ENCODE measurements at places on chromosomes 11 and 22.

DNA sequence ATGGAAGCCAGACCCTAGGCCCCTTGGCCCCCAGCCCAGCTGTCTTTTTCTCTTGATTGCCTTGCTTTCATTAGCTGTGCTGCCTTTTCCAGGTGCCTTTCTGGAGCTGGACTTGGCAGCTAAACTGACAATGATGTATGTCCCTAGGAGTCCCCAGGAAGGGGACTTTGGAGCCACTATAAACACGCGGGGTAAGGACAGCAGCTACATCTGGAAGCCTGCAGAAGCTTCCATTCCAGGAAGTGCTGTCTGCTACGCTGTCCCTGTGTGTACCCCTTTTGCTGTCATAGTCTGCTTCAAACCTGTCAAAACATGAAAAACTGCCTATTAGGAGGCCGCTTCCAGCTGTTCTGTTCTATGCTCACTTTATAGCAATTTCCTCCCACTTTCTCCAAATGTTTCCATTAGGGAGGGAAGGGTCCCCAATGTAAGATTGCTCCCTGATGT, 153.3 kb upstream of the RAG2 start:
- DNase-seq = no peak

DNA sequence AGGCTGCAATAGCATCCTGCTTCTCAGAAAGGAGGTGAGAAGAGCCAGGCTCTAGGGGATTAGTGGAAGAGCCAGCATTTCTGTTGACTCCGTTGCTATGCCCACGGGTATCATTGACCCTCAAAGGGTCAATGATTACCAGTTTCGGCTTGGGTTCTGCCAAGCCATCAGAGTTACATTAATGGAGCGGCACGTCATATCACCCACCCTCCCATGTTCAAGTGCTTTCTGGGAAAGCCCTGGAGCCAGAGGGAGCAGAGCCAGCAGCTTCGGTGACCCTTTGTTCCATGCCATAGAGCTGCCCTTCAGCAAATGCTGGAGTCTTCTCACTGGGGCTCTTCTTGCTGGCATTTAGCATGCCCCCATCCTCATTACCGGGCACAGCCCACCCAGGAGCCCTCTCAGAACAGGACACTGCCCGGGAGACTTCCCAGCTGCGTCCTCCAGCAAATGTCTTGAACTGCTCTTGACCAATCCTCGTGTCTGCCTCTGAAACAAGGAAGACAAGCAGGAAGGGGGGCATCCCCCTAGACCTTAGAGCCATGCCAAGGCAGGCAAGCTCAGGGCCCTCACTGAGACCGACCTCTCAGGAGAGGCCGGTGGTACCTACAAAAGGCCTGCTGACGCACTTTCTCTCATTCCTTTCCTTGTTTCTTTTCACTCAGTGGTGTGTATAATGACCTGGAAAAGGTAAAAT, 14.6 kb downstream of the KCNJ1 start:
- no peak for DNase-seq

GRCh38 chr22:44995105-44995514, 14.7 kb downstream of the PHF21B start:
- no peak for DNase-seq

GRCh38 chr22:25334162-25334490, 114.7 kb downstream of the CRYBB2 start:
- DNase-seq = no peak

- DNase-seq = no peak
Observed at GRCh38 chr11:46003572-46003971, 81.1 kb downstream of the LARGE2 start.

DNA sequence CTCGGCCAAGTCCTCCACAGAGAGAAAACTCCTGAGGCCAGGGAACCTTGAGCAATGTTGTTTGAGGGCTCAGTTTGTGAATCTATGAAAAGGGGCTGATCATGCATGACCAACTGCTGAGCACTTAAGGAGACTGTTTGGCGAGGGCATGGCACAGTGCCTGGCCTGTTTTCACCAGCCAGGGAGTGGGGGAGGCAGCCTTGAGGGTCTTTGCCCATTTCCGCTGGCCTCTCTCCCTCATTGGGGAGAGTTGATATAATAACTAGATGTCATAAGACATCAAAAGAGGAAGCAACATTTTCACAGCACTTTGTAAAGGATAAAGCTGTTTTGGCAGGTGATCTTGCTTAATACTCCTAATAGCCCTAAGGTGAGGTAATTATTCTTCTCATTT, 110.6 kb downstream of the TP53I11 start:
- DNase-seq = no peak

GRCh38 chr11:85939099-85940015, 84.2 kb downstream of the CCDC83 start:
- no peak for DNase-seq

GRCh38 chr22:20519558-20519957, 12.1 kb downstream of the MED15 start:
- no peak for DNase-seq

- no peak for DNase-seq
Observed at GRCh38 chr11:102295045-102295444, 22.2 kb upstream of the BIRC3 start.

DNA sequence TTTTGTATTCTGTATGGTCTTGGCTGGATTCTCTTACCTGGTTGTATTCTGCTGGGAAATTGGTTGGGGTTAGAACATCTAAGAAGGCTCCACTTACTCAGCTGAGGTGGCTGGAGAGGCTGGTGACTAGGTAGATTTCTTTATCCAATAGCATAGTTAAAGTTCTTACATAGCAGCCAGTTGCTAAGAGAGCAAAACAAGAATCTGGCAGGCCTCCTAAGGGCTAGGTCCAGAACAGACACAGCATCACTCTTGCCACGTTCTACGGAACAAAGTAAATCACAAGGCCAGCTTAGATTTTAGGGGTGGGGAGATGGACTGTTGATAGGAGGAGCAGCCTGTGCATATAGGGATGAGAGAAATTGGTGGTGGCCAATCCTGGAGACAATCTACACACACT, 141.3 kb upstream of the CCDC90B start:
- DNase-seq = no peak

DNA sequence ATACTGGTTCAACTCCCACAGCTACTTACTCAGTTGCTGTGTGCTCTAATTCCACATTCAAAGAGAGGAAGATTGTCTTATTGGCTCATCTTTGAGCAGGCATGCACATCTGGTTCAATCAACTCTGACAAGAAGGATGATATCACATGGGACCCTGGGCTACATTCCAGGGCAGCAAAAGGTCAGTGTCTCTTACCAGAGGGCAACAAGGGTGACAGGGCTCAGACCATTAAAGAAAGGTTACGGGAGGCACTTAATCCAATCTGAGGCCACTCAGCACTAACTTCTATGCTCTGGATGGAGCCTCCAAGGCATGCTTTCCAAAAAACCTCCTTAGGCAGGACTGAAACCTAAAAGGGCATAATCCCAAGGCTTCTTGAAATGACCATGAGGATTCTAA, 549.4 kb upstream of the API5 start:
- no peak for DNase-seq

- no peak for DNase-seq
Observed at GRCh38 chr11:36343436-36343835, 47.3 kb downstream of the PRR5L start.

- DNase-seq = no peak
Observed at GRCh38 chr22:44603767-44604166, 98.2 kb upstream of the PRR5 start.

- DNase-seq = no peak
Observed at GRCh38 chr11:17922416-17922788, 90.4 kb downstream of the SERGEF start.

GRCh38 chr11:73189315-73189714, 28.8 kb upstream of the P2RY2 start:
- DNase-seq = no peak

- no peak for DNase-seq
Observed at GRCh38 chr22:22366537-22366936, 122.0 kb downstream of the VPREB1 start.

DNA sequence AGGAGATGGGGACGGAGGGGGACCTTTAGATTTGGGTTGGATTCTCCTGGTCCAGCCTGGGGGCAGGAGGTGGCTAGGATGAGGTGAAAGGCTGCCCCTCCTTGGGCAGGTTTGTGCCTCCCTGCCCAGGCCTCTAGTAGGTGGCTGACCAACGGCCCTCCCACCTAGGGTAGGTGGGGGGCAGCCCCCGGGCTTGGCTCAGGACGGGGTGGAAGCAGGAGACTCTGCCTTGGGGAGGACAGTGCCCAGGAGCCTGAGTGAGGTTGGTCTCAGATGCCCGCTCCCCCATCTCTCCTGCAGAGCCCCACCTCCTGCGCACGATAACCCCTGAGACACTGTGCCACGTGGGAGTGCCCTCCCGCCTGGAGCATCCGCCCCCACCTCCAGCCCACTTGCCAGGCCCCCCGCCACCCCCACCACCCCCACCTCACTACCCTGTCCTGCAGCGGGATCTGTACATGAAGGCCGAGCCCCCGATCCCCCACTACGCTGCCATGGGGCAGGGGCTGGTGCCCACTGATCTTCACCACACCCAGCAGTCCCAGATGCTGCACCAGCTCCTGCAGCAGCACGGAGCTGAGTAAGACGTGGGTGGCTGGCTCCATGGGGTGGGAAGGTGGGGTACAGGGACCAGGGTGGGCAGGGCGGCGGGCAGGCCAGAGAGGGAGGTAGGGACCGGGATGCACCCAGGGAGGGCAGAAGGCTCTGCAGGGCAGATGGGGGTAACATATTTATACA, 17.7 kb downstream of the MYRF start:
- no peak for DNase-seq

GRCh38 chr11:28822576-28822975, 714.4 kb downstream of the METTL15 start:
- DNase-seq = no peak

GRCh38 chr22:17601031-17601430, 27.5 kb downstream of the ATP6V1E1 start:
- no peak for DNase-seq

GRCh38 chr22:41075946-41076345, 16.4 kb upstream of the EP300 start:
- DNase-seq = no peak

DNA sequence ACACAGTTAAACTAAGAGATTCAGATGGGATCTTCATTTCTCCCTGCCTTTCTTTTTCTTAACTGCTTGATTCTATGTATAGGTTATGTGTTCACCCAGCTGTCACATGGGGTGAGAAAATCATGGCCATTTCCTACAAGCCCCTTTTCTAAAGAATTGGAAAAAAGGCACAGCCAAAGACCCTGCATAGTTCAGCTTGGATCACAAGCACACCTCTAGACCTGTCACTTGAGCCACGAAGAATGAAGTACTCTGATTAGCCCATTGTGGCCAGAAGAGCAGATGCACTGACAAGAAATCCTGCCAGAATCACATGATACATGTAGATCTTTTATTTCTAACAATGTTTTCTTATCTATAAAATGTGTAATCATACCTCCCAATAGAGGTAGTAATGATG, 69.7 kb downstream of the RAB38 start:
- DNase-seq = no peak

- DNase-seq = no peak
Observed at GRCh38 chr11:6284250-6284649, 24.6 kb downstream of the CCKBR start.

- no peak for DNase-seq
Observed at GRCh38 chr11:3177931-3178330, 12.8 kb upstream of the OSBPL5 start.

DNA sequence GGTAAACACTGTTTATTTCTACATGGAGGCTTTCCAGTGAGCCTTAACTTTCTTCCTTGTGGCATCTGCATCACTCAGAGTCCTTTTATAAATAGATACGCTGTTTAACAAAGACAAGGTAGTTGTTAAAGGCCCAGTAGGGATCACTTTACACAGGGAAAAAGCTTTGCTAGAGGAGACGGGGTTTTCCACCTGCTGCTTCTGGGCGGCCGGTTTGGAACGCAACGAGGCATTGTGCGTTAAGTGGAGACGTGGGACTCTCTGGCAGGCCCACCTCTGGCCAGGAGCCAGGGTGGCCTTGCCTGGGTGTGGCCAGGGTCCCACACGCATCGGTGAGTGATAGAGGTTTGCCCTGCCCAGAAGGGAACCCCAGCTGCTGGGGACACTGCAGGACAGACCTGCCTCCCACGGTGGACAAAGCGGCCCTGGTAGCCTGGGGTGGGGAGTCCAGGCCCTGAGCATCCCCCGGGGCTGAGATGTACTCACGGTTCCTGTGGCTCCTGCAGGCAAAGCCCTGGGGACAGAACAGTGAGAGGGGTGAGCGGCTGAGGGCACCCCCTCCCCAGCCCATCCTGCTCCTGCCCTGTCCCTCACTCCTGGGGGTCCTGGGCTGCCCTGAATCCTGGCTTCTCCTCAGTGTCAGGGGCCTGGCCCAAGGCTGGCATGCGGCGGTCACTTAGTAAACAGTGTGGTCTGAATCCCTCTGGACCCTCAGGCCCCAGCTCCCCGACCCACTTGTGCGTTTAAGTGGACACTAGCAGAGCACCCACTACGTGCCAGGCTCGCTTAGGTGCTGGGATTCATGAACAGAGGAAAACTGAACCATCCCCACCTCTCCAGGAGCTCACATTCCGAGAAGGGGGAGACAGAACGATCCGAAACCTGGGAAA, 4.2 kb downstream of the IL17REL start:
- no peak for DNase-seq

DNA sequence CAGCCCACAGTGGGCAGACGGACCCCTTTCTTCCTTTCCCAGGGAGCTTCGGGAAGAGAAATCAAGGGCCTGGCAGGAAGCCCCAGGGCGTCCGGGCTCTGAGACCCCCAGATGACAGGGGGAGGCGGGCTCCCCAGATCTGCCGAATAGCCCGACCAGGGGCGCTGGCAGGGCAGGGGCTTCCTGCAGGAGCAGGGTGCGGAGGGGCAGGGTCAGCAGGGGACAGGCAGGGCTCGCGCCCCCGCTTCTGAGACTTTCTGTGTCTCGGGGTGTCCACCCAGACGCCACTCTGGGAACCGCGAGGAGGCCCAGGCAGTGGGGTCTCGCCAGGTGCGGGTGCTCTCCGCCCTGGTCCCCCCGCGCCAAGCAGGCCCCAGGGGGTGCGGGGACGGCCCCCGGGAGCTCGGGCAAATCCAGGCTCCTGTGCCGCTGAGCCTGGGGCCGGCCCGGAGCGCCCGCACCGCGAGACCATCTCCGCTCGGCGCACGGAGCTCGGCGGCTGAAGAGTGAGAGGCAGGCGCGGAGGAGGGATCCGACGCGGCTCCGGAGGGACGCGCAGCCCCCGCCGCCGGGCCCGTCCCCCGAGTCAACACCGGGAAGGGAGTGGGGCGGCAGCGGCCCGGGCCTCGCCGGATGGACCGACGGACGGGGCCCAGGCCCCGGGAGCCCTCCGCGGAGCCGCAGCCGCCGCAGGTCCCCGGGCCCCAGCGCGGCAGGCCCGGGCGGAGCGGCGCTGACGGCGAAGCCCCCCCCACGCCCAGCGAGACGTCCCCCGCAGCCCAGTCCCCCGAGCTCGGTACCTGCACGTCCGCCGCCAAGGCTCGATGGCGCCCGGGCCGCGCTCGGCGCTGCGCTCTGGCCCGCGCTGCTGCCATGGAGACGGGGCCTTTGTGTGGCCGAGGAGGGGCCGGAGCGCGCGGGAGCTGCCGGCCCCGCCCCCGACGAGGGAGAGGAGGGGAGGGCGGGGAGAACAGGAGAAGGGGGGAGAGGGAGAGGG, at the start of gene PLXNB2:
Gene PLXNB2 (minus strand): TSS at position 894 of the 997 bp plus-strand sequence. CDS start 17,062 bp downstream, outside the sequence.
- no peak for DNase-seq
